ENCODE measurements at places on chromosomes 13 and 19.

DNA sequence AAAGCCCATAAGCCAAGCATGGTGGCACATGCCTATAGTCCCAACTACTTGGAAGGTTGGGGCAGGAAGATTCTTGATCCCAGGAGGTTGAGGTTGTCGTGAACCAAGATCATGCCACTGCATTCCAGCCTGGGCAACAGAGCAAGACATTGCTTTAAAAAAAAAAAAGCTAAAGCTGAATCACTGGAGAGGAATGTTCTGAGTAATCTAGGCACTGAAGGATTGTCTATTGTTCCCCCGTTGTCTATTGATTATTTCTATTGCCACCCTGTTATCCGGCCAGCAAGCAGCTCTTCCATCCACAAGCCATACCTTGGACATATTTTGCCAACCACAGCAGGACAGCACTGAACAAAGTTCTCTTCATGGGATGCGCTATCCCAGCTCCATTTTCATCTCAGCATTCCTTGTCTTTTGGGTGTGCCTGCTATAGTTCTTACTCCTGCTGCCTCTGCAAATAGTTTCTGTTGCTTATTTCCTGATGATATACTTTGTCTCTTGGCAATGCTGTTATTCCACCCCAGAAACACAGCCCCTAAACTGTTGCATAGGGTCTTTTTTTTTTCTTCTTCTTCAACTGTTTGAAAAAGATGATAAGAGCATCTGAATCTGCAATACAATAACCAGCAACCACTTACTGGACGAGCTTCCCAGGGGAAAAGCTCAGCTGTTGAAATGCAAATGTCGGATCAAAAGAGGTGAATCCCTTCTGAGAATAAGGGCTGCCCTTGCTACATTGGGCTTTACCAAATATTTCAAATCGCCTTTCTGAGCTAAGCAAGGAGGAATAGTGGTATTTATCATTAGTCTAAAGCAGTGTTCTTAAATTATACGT lies 22.2 kb upstream of the SIAH3 start:
- DNase-seq, result no peak

DNA sequence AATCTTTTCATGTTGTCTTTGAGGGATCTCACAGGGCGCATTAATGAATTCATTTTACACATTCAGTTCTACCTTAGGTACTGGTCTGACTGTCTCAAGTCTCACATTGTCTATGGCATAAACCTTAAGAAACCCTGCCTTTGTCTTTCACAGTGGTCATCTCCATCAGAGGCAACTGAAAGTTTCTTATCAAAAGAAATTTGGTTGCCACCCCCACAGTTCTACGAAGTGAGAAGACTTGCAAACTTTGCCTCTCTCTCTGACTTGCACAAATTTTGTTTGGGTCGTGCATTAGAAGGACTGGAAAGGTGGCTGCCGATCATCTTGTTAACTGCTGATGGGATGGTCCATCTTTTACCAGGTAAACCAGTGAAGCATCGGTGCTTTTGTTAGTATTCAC lies 10.5 kb upstream of the TDRD12 start:
- no peak for DNase-seq

- peak; percentile 77 for DNase-seq
These were observed 53.2 kb upstream of the SHKBP1 start for GRCh38 chr19:40523322-40524047.

GRCh38 chr13:49063497-49063896 lies 87.8 kb downstream of the FNDC3A start:
- no peak for DNase-seq

DNA sequence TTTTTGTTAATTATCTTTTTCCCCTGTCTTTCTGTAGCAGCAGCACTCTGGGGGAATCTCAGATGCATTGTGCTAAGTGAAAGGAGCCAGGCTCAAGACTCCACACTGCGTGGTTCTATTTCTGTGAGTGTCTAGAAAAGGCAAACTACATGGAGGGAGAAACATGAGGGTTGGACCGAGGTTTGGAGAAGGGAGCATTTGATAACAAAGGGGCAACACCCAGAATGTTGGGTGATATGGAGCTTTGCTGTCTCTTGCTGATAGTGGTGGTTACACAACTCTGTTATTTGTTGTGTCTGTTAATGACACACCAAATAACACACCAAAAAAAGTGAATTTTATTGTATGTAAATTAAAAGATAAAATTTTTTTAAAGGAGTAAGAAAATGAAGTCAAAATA lies 107.8 kb downstream of the COL4A2 start:
- DNase-seq, result no peak

DNA sequence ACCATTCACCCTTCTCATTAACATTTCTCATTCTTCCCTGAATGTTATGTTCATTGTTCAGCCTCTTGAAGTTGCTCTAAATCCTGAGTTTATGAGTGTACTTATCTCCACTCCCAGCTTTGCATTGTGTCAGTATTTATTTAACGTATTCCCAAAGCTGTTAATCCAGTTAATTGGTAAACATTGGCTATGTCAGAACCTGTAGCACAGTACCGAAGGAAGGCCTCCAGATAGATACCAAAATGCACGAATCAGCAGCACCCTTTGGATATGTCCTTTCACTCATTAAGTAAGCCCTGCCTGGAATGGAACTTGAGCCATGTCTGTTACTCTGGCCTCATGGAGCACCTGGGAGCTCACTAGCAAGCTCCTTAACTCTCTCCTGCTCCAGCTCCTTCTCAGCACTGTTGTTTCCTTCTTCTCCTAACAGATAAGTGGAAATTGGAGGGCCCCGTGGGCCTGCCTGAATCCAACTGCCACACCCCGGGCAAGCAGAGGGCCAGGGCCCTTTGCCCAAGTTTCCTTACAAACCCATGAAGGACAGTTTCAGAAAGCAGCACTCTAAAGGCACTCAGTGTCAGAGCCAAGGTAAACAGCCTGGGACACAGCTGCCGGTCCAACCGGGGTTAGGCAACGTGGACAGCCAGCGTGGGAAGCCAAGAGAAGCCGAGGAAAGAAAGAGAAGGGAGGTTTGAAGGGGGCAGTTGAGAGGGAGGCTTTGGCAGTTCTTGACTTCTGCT lies 155.0 kb upstream of the SERP2 start:
- no peak for DNase-seq

GRCh38 chr13:89568746-89569145 lies 1778.7 kb upstream of the MIR17HG start:
- DNase-seq, result no peak

DNA sequence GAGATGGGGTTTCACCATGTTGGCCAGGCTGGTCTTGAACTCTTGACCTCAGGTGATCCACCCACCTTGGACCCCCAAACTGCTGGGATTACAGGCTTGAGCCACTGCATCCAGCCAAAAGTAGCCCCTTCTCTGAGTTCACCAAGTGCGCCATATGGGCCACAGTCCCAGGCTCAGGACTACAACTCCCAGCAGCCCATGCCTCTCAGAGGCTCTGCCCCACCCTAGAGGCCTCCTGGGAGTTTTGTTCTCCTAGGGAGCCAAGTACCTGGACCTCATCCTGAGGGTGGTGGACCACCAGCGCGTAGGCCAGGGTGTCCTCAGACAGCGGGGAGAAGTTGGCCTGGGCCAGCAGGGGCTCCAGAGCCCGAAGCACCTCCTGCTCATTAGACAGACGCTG lies 18.8 kb downstream of the TMEM143 start:
- DNase-seq, result no peak

DNA sequence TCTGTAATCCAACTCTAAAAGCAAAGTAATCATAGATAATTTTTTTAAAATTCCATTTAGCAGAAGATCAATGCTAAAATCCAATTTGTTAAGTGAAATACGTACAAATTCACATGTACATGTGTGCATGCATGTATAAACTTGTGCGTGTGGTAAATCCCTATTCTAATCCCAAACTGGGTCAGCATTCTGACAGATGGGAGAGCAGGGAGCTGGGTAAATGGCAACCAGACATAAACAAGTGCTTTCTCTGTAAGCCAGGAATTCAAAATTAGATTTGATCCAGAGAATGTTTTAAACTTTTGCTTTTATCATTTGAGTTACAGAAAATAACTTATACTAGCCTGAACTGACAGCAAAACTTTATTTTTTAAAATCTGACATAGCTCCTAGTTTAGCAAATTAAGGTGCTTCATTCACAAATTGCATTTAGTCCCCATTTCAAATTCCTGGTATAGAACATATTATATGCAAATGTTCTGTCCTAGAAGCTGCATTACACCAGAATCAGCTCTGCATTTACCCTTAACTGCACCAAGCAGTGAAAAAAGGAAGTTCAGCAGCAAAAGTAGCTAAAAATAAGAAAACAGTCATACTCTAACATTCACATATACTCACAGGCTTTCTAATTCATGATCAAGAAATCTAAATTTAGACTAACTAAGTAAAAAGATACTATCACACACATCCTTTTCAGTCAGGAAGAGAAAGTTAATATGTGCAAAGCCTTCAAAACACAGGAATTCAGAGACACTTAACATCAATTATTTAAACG lies 32.6 kb downstream of the UBL3 start:
- peak; percentile 75 for DNase-seq

DNA sequence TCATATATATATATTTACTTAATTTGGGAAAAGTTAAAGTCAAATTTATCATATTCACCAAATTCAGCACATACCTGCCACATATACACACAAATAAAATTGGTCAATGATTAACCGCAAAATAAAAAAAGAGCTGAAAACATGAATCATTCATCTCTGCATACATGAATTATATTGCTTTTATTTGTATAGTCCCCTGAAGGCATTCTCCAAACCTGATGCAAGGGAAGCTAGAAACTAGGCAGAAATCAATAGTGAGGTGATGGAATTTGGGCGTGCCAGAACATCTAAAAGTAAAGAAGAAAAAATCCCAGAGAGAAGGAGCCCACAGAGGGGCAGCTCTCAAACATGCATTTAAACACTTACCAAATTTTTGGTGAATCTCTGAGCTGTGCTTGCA lies 60.1 kb downstream of the UFM1 start:
- no peak for DNase-seq

DNA sequence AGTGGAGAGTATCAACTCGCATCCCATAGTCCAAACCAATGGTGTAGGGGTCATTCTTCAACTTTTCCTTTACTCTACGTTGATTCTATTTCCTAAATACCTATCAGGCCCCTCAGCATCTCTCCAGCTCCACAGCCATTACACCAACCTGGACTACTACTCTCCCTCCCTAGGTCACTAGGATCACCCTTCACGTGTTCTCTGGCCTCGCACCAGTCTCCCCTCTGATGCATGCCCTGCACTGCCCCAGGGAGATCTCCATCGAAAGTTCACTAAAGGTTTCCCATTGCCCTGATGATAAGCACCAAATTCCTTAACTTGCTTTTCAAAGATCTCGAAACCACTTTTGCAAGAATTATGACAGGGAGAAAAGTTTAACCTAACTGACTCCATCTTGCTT lies 421.5 kb downstream of the TSHZ3 start:
- DNase-seq, result no peak

DNA sequence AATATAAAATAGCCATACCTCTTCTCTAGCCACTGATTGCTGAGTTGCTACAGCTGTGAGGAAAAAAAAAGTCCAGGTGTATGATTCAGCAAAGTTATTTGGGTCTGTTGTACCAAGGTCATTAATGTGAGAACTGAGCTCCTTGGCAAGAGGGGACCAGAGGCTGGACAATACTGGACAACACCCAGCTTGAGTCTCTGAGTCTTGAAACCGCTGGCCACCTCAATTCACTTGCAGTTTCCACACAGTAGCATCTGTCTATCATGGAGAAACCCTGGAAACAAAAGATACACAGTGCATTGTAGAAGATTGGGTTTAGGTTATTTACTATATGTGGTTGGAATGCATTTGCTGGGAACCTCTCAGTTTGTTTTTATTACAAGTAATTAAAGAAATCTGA lies 60.4 kb downstream of the WDFY2 start:
- DNase-seq, result no peak

- peak; percentile 11 for DNase-seq
These were observed 62.3 kb downstream of the CCDC70 start for GRCh38 chr13:51923983-51924539.

GRCh38 chr19:6500837-6501739 lies 1.0 kb downstream of the TUBB4A start:
- DNase-seq, result no peak

GRCh38 chr19:40623403-40624251 lies 22.5 kb downstream of the LTBP4 start:
- no peak for DNase-seq

DNA sequence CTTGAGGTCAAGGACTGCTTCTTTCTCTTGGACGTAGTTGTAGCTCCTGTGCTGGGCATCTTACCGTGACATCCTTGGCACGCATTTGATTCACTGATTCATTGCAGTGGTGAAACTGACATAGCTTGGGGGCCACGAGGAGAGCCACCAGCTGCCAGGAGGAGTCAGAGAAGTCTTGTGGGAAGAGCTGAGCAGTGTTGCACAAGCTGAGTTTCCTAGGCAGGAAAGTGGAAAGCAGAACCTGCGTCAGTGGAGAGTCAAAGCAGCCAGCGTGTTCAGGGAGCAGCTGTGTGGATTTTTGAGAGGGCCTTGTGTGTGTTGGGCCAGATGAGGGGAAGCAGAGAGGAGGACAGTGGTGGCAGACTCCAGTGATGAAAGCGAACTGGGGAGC lies 5.3 kb upstream of the GPR183 start:
- peak; percentile 97 for DNase-seq

- peak; percentile 9 for DNase-seq
These were observed 42.8 kb downstream of the SPATA13 start for GRCh38 chr13:24203273-24203672.

GRCh38 chr19:29528946-29529645 lies 3.3 kb downstream of the VSTM2B start:
- DNase-seq, result no peak

- DNase-seq, result no peak
These were observed 13.3 kb upstream of the ACP7 start for GRCh38 chr19:39070888-39071287.

- peak; percentile 38 for DNase-seq
These were observed 71.9 kb downstream of the FLT1 start for GRCh38 chr13:28423010-28423409.

DNA sequence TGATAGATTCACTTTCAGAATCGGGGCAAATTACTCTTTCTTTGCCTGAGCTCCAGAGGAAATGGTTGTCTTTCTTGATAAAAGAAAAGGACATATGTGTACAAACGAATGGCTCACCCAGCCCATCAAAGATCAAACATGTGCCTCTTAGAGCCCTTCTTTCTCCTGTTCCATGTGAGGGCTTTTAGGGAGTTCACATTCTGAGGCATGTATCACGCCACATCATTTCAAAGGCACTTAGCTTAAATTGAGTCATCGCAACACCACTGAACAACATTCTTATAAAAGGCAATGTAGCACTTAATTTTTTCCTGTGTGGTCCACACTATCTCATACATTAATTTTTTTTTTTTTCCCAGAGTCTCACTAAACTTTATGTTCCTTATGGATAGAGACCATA lies 521.0 kb downstream of the SUCLA2 start:
- no peak for DNase-seq

- DNase-seq, result no peak
These were observed 6.5 kb downstream of the MAB21L1 start for GRCh38 chr13:35469806-35470525.
